Naive thymus-derived CD4-positive, alpha-beta T cell (primary cell): ENCODE measurements at places on chromosomes 1 and 21. TPM values are rescaled to one million over a fixed set of nuclear protein-coding genes. Genes with fewer than 3 reads are reported as not detected.

The PMF1 gene
- total RNA-seq, result 44.0 TPM

The HES4 gene
- 35.0 TPM for total RNA-seq

The SPRR2E gene
- not detected for total RNA-seq

- H3K4me1 ChIP-seq, result no peaks in the 10 kb centered on the region
- no peak overlapping the region for H3K4me3 ChIP-seq
- H3K27me3 ChIP-seq, result no peaks in the 10 kb centered on the region
- DNase-seq, result no peak
Observed at GRCh38 chr1:41404308-41404761, 43.1 kb downstream of the FOXO6 start.

DNA sequence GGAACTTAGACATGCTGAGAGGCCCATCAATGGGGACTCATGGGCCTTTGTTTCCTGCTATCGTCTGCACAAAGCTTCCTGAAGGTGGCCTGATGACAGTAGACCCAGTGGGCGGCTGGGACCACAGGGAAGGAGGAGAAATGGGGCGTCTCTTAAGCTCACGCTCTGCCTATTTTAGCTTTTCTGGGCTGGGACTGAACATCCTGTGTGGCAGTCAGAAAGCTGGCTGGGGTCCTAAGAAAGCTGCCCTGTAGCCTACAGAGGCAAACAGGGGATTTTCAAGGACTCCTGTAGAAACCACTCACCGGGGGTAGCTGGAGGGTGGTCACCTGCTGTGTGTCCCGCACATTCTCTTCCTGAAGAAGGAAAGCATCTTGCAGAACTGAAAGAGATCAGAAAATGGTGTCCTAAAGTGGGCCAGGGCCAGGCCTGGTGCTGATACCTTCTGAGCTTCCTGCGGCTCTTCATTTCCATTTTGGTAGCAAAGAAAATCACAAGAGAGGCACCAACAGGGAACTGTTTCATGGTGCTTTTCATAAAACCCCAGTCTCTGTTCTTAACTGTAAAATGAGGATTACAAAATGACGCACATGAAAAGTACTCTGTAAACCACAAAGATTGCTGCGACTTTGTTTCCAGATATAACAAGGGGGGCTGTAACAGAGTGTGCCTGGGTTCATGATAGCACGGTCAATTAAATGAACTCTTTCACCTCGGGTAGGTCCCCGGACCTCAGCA, 8.6 kb downstream of the ZNF496 start:
- peak overlapping the region; percentile 42 for H3K27ac ChIP-seq
- peaks cover 8% of the 10 kb centered on the region for H3K36me3 ChIP-seq
- no peak overlapping the region for H3K4me3 ChIP-seq
- H3K4me1 ChIP-seq, result peaks cover 10% of the 10 kb centered on the region
- DNase-seq, result no peak

DNA sequence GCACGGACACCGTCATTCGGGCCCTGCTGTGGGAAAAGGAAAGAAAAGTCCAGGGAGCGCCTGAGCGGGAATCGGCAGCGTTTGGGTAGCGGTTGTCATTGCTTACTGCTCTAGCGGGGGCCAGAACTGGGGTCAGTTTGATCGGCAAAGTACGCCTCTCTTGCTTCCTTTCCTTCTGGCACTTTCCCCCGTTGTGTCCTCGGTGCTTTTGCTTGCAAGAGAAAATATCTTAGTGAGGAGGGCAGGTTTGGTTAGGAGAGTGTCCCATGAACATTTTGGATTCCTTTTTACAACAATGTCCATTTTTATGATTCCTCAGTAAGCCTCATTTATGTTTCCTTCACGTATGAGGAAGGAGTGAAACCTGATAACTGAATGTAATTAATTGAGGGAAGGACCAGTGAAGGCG, 670 bp downstream of the ST3GAL3 start:
- peak overlapping the region; percentile 79 for H3K27ac ChIP-seq
- H3K4me1 ChIP-seq, result peaks cover 10% of the 10 kb centered on the region
- no peak for DNase-seq
- H3K36me3 ChIP-seq, result peaks cover 19% of the 10 kb centered on the region

DNA sequence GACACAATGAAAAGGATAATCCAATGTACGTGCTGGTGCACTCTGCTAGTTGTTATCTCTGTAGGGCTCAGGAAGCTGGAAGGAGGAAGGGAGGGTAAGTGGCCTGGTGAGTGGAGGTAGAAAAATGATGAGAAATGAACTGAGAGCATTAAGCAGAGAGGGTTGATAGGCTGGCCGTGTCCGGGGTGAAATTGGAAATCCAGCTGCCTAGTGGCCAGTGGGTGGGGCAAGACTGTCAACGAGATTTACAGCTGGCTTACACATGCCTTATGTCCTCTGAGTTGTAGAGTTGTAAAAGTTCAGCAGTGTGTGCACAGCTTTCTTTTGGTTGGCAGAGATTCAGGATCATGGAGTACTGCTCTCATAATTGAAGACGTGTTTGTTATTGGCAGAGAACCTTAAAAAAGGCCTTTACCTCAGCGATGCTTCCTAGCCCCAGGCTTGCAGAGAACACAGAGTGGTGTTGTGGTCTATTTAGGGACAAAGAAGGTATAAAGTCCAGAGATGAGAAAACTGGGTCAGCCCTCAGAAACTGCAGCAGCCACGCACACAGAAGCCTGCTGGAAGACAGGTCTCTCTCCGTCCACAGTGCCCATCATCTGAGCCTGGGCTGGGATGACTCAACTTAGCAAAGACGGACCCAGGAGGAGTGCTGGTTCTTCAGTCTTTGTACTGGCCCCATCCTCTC, 132.4 kb downstream of the EDEM3 start:
- no peaks in the 10 kb centered on the region for H3K36me3 ChIP-seq
- H3K4me3 ChIP-seq, result no peak overlapping the region

GRCh38 chr1:200885623-200886402, 8.9 kb upstream of the INAVA start:
- no peak for DNase-seq
- no peak overlapping the region for H3K27ac ChIP-seq
- no peaks in the 10 kb centered on the region for H3K36me3 ChIP-seq
- H3K27me3 ChIP-seq, result no peaks in the 10 kb centered on the region
- peaks cover 39% of the 10 kb centered on the region for H3K4me1 ChIP-seq

DNA sequence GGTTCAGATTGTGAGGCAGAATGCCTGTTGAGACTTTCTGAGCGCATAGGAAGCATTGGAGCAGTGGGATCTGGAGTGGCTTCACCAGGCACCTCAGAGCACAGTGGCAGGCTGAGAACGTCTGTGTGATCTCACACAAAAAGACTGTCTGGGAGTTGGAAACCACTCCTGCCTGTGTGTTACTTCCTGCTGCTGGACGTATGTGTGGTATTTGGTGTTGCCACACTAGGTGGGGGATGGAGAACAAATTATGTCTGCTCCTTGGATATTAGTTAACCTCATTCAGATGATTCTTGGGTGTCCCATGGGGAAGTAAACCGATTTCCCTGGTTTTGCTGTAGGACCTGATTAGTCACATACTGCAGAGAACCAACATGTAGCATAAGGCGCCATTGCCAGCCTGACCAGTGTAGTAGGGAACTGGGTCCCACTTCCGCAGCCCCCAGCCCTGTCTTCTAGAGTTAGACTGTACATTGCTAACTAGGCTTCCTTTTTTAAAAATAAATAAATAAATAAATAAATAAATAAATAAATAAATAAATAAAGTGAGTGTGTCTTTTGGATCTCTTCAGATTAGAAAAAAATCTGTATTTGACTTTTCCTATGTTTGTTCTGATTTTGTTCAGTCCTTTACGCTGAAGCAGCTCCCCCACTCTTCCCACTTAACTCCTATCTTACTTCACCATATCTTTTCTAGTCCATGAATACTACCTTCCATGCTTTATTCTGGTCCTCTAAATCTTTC, 26.9 kb downstream of the UCK2 start:
- H3K36me3 ChIP-seq, result no peaks in the 10 kb centered on the region
- peaks cover 5% of the 10 kb centered on the region for H3K4me1 ChIP-seq
- DNase-seq, result no peak
- H3K4me3 ChIP-seq, result no peak overlapping the region

DNA sequence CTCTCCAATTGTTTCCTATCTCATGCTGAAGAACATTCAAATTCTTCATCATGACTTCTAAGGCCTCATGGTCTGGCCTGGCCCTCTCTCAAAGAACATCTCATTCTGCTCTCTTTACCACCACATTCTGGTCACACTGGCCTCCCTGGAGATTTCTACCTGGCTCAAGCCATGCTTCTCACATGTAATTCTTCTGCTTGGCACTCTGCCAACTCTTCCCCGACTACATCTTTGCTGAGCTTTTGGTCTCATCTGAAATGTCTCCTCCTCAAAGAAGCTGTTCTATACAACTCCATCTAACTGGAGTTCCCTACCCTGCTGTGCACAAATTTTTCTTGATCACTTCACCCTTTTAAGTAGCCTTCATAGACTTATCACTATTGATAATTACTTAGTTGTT, 1.4 kb upstream of the TBX19 start:
- no peak overlapping the region for H3K27ac ChIP-seq
- H3K4me3 ChIP-seq, result no peak overlapping the region
- no peak for DNase-seq

GRCh38 chr1:190475421-190476141, 2.1 kb downstream of the BRINP3 start:
- no peaks in the 10 kb centered on the region for H3K27me3 ChIP-seq
- no peak for DNase-seq
- H3K36me3 ChIP-seq, result no peaks in the 10 kb centered on the region
- H3K4me1 ChIP-seq, result no peaks in the 10 kb centered on the region
- no peak overlapping the region for H3K27ac ChIP-seq
- no peak overlapping the region for H3K4me3 ChIP-seq

- DNase-seq, result no peak
- no peaks in the 10 kb centered on the region for H3K27me3 ChIP-seq
- H3K36me3 ChIP-seq, result no peaks in the 10 kb centered on the region
- H3K27ac ChIP-seq, result no peak overlapping the region
- no peak overlapping the region for H3K4me3 ChIP-seq
- H3K4me1 ChIP-seq, result no peaks in the 10 kb centered on the region
Observed at GRCh38 chr1:177021687-177022086, 142.8 kb downstream of the ASTN1 start.

DNA sequence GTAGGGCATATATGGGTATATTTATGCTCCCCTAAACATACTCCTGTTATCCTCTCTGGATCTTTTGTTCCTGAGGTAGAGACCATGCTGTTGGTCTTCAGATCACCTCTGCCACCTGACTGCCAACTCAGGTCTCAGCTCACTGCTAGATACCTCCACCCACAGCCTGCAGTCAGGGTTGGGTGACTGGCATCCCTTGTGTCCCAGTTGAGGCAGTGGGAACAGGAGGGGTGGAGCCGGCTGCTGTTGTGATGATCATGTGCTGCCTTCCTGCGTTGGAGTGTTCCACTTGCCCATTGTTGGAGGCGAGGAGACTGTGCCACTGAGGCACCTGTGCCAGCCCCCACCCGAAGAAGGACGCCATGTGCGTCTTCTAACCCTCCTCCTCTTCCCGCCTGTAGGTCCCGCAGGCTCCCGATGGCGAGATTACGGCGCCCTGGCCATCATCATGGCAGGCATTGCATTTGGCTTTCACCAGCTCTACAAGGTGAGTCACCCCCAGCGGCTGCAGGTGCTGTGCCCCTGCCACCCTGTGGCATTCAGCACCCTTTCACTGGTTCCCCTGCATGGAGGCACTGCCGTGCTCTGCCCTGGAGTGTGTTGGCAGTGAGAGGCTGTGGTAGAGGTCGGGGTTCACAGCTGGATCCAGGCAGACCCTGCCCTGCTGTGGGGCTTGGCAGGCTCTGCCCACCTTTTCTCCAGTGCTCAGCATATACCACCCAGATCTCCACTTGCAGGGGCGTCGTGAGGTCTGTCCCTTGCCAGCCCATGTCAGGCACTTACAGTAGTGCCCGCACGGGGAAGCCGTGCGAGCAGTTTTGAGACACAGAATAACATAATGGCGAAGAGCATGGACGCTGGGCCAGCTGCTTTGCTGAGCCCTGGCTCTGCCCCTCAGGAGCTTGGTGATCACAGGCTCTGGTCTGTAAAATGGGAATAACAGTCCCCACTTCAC, 143.5 kb downstream of the PEX14 start:
- H3K27me3 ChIP-seq, result no peaks in the 10 kb centered on the region
- no peak overlapping the region for H3K27ac ChIP-seq
- DNase-seq, result no peak
- H3K36me3 ChIP-seq, result no peaks in the 10 kb centered on the region

- peaks cover 24% of the 10 kb centered on the region for H3K4me1 ChIP-seq
- no peaks in the 10 kb centered on the region for H3K27me3 ChIP-seq
- H3K27ac ChIP-seq, result no peak overlapping the region
- no peak overlapping the region for H3K4me3 ChIP-seq
Observed at GRCh38 chr1:147641695-147642592, 28.4 kb downstream of the ACP6 start.

DNA sequence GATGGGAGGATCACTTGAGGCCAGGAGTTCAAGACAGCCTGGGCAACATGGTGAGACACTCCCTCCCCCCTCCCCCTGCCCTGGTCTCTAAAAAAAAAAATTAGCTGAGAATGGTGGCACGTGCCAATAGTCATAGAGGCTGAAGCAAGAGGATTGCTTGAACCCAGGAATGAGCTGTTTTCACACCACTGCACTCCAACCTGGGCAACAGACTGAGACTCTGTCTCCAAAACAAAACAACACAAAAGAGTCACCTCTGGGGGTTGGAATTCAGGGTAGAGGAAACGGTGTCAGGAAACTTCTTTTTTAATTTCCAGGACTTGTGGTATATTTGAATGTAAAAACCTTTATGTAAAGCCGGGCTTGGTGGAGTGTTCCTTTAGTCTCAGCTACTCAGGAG, 43.2 kb downstream of the RHOU start:
- H3K4me1 ChIP-seq, result no peaks in the 10 kb centered on the region
- H3K27ac ChIP-seq, result no peak overlapping the region
- no peak for DNase-seq
- no peak overlapping the region for H3K4me3 ChIP-seq

DNA sequence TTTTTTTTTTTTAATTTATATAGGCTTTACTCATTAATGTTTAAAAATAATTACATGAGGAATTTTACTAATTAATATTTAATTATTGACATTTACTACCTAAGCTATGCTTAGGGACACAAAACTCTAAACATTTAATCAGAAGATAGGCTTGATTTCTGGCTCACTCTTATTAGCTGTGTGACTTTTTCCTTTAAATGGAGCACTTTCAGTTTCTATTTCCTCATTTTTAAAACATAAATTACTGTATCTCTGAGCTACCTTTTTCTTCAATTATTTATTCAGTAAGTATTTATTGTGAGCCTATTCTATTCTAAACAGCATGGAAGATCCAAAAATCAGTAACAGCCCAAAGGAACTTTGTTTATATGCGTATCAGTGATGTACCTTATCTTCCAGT, 40.5 kb downstream of the MAP3K7CL start:
- no peaks in the 10 kb centered on the region for H3K27me3 ChIP-seq
- H3K4me3 ChIP-seq, result no peak overlapping the region
- H3K4me1 ChIP-seq, result no peaks in the 10 kb centered on the region
- no peaks in the 10 kb centered on the region for H3K36me3 ChIP-seq

GRCh38 chr1:167061073-167061464, 29.1 kb downstream of the GPA33 start:
- no peak overlapping the region for H3K27ac ChIP-seq
- H3K4me1 ChIP-seq, result peaks cover 4% of the 10 kb centered on the region
- no peaks in the 10 kb centered on the region for H3K27me3 ChIP-seq
- DNase-seq, result no peak
